NCI-H1105 (cell line): ENCODE measurements at places on chromosomes 4 and X.

- no peak for DNase-seq
These were observed 96.1 kb upstream of the VCX start for GRCh38 chrX:7746856-7747255.

DNA sequence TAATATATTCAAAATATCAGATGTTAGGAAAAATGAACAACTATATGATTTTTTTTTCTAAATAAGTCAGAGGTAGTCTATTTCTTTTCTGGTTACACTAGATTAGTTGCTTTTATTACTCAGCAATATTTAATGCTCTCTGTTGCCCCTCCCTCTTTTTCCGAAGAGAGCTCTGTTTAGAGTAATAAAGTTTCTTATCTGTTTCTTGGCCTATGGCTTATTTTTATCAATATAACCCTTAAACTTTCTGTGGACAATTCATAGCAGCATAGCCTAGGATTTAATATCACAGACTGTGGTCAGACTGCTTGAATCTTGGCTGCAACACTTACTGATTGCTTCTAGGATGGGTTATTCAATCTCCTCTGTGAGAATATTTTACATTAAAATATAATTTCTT is 2315.4 kb upstream of the AGA start:
- no peak for DNase-seq

DNA sequence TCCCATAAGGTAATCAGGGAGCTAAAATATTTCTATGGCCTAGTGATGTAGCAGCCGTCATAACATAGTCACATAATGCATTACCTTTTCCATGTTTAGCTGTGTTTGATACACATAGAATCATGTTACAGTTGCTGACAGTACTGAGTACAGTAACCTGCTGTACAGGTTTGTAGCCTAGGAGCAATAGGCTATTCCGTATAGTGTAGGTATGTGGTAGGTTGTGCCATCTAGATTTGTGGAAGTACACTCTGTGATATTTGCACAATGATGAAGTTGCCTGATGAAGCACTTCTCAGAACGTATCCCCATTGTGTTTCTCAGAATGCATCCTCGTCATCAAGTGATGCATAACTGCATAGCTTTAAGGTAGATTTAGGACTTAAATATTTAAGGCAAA is 495.6 kb upstream of the ZFP42 start:
- DNase-seq, result no peak

GRCh38 chrX:134191281-134191680 is 45.7 kb upstream of the CCDC160 start:
- DNase-seq, result no peak

DNA sequence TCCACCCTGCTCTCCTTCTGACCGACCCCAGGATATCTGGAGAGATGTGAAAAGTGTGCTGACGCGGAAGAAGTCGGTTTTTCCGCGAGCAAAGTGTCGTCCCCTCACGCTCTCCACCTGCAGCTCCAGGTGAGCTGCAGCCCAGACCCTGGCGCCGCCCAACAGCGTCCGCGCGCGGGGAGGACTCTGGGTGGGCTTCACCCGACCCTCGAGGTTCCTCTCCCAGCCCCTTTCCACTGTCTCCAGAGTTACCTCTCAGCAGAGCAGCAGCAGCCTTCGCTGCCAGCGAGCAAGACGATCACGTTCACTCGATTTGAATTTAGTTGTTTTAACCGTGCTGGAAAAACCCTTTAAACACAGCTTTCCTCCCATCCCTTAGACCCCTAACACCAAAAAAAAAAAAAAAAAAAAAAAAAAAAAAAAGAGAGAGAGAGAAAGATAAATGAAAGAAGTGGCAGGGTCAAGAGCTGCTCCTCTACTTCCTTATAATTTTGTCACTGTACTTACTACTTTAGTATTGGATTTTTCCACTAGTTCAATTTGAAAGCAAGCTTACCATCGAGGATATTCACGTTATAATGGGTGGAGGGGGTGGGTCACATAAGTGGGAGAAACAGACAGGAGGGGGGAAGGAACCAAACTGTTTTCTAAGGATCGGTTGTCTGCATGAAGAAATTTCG is 758 bp upstream of the NR3C2 start:
- no peak for DNase-seq

DNA sequence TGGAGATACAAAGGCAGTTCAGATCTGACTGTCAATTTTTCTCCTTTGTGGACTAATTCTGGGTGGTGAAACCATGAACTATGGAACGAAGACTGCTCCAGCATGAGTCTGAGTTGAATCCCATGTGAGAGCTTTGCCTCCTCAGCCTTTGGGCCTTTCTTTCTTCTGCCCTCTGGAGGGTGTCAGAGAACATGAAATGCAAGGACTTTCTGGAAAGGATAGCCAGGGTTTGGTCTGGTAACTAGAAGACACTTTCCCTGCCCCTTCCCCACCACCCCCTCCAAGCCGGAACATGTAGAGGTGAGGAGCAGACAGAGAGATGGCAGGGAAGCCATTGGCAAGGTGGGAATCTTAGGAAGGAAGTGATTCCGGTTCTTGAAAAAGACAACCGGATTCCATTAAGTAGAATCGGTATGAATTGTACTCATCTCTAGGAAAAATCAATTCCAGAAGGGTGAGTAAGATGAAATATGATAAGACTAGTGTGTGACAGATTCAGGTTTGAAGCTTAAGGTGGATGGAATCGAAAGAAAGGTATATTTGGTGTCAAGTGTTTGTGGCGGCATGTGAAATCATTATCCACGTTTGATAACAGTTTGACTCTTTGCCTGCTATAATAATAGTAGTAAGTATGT is 19.0 kb downstream of the FHL1 start:
- no peak for DNase-seq

DNA sequence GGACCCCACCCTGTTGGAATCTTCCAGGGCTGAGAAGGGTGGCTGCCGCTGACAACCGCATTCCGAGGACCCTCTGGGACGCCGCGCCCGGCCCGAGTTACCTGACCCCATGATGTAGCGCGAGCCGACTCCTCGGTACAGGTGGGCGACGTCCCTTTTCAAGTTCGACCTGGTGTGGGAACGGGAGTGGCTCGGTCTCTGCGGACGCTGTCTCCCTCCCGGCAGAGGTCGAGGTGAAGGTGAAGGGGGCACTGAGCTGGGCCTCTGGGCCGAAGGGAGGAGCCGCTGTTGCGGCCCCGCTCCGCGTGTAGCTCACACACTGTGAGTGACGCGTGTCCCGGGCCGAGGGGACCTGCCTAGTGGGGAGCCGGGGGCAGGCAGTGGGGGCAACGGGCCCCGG is 4.5 kb downstream of the GTPBP6 start:
- DNase-seq, result no peak

GRCh38 chrX:39888730-39889129 is 209.0 kb downstream of the BCOR start:
- no peak for DNase-seq

GRCh38 chrX:16778545-16778944 is 7.7 kb upstream of the TXLNG start:
- no peak for DNase-seq
